ENCODE measurements at places on chromosomes 6 and 20. TPM values are rescaled to one million over a fixed set of nuclear protein-coding genes. Genes with fewer than 3 reads are reported as not detected.

DNA sequence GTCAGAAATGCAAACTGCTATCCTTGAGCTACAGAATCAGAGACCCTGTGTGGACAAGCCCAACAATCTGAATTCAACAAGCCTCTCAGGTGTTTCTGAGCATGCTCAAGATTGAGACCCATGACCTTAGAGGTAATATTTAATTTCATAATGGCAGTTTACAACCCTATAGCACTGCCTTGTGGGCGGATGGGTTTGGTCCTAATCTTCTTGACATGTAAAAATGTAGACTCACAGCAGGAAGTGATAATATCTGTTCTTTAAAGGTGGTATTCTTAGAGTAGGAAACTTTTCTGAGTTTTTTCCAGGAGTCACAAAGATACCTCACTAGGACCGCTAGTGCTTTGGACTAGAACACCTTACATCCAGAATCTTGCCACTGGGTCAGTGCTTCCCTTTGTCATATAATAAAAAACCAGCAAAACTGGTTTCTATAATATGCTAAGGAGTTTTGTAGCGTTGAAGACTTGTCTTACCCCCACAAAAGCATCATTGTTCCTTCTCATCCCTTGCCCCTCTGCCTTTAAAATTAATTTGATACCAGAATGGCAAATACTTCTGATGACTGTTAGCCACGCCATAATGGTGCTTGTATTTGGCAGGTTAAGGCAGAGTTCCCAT is 52.6 kb downstream of the E2F3 start:
- no peaks in the 10 kb centered on the region for H3K36me3 ChIP-seq
- no peak overlapping the region for H3K27ac ChIP-seq
- peaks cover 15% of the 10 kb centered on the region for H3K4me1 ChIP-seq
- no peaks in the 10 kb centered on the region for H3K27me3 ChIP-seq

GRCh38 chr6:2579804-2580570 is 170.7 kb downstream of the MYLK4 start:
- H3K27ac ChIP-seq = peak overlapping the region; percentile 84
- H3K4me1 ChIP-seq = peaks cover 10% of the 10 kb centered on the region
- no peak overlapping the region for H3K4me3 ChIP-seq
- DNase-seq = no peak
- no peaks in the 10 kb centered on the region for H3K36me3 ChIP-seq

GRCh38 chr6:21332660-21333059 is 260.9 kb upstream of the SOX4 start:
- DNase-seq = no peak
- no peaks in the 10 kb centered on the region for H3K27me3 ChIP-seq
- no peaks in the 10 kb centered on the region for H3K4me1 ChIP-seq
- no peaks in the 10 kb centered on the region for H3K36me3 ChIP-seq

DNA sequence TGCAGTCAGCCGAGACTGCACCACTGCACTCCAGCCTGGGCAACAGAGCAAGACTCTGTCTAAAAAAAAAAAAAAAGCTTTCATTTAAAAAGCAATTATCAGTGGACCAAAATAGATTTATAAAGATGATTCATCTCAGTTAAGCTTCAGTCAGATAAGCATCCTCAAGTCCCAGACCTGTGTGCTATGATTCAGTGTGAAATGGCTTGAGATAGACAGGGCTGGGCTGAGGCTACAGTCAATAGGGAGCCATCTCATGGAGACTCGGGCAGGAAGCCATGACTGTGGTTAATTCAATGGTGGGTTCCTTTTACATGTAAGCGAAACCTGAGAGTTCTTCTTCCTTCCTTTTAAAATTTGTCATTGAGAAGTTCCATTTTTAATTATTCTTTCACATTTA is 276.0 kb downstream of the TFAP2A start:
- H3K4me3 ChIP-seq = no peak overlapping the region
- no peaks in the 10 kb centered on the region for H3K36me3 ChIP-seq
- no peaks in the 10 kb centered on the region for H3K4me1 ChIP-seq
- no peaks in the 10 kb centered on the region for H3K27me3 ChIP-seq
- no peak overlapping the region for H3K27ac ChIP-seq
- no peak for DNase-seq

- H3K4me3 ChIP-seq = no peak overlapping the region
- no peaks in the 10 kb centered on the region for H3K36me3 ChIP-seq
- no peaks in the 10 kb centered on the region for H3K4me1 ChIP-seq
- H3K27ac ChIP-seq = no peak overlapping the region
These were observed 597.0 kb downstream of the HTR1B start for GRCh38 chr6:76866091-76866915.

DNA sequence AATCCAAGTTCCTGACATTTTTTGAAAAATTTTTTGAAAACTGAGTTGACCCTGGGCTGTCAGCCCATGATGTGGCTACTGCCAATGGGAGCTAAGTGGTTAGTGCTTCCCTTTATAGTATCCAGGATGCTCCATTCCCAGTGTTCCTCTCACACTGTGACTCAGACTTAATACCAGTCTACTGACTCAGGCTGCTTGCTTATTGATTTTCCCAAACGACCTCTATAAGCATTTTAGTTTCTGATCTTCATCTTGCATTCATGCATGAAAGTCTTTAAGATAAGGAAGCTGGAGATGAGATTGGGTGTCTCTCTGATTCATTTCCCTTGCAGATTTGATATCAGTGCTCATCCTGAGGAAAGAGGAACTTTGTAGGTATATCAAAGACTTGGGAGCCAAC is 560.0 kb downstream of the TBC1D32 start:
- DNase-seq = no peak
- H3K27me3 ChIP-seq = no peaks in the 10 kb centered on the region
- no peaks in the 10 kb centered on the region for H3K4me1 ChIP-seq
- H3K27ac ChIP-seq = no peak overlapping the region

DNA sequence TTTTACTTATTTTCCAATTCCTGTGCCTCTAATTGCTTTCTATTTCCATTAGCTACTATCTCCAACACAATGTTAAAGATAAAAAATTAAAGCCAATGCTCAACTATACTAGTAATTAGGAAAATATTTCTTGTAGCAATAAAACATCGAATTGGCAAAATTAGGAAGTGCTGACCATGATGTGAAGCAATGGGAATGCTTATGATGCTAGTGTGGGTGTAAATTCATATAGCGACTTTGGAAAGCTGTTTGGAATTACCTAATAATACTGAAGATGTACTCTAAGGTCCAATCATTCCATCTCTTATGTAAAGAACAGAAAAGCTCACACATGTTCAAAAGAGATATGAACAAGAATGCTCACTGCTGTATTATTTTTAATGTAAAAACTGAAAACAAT is 78.2 kb downstream of the UBE3D start:
- no peaks in the 10 kb centered on the region for H3K27me3 ChIP-seq
- H3K36me3 ChIP-seq = no peaks in the 10 kb centered on the region
- H3K27ac ChIP-seq = no peak overlapping the region
- H3K4me1 ChIP-seq = no peaks in the 10 kb centered on the region
- no peak for DNase-seq
- H3K4me3 ChIP-seq = no peak overlapping the region

DNA sequence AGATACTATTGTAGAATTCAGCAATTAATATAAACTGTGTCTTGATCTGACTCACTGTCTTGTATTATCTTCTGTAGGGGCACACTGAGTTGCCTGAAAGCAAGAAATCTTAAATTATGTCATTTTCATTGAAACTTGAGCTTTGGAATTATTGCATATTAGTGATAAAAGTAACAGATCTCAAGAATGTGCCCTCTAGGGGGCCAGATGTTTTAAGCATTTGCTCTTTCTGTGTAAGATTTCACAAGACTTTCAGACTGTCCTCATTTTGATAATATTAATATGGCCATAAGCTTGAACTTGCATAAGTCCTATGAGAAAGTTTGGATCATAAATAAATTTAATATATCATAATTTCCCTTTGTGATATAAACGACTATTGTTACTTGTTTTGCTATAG is 55.5 kb upstream of the MYO6 start:
- H3K4me1 ChIP-seq = no peaks in the 10 kb centered on the region
- H3K27me3 ChIP-seq = no peaks in the 10 kb centered on the region
- peaks cover 11% of the 10 kb centered on the region for H3K36me3 ChIP-seq
- no peak overlapping the region for H3K4me3 ChIP-seq
- H3K27ac ChIP-seq = no peak overlapping the region

DNA sequence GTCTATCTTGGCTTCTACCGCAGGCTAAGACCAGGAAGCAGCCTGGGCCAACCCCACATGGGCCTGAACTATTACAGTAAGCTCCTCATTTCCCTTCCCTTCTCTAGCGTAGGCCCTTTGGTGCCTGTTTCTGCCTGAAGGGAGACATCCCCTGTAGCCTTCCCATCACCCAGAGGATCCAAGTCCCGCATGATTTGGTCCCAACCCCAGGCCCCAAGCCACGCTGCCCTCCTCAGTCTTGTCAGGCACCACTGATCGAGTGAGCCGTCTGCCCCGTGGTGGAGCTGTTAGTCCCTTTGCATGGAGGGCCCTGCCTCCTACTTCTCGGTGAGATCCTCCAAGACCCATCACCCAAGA is 46.4 kb downstream of the EBF4 start:
- DNase-seq = no peak
- no peaks in the 10 kb centered on the region for H3K36me3 ChIP-seq
- H3K27ac ChIP-seq = no peak overlapping the region

GRCh38 chr6:57267586-57268293 is 45.6 kb upstream of the RAB23 start:
- no peak overlapping the region for H3K4me3 ChIP-seq
- no peak for DNase-seq
- peaks cover 4% of the 10 kb centered on the region for H3K4me1 ChIP-seq
- no peak overlapping the region for H3K27ac ChIP-seq
- no peaks in the 10 kb centered on the region for H3K36me3 ChIP-seq

DNA sequence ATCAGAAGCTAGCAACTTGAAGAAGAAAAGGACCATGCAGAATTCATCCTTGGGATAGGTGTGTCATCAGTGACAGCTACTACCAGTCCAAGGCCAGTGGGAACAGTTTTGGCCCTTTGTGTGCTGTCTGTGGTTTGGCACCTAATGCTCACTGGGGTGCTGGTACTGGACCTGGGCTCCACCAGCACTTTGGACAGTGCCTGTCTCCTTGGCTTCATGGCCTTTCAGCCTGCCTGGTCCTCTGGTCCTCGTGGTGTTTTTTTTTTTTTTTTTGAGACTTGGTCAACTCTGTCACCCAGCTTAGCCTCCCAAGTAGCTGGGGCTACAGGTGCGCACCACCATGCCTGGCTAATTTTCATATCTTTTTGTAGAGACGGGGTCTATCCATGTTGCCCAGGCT is 56.3 kb downstream of the AKAP7 start:
- H3K36me3 ChIP-seq = peaks cover 10% of the 10 kb centered on the region
- no peak overlapping the region for H3K4me3 ChIP-seq
- no peaks in the 10 kb centered on the region for H3K4me1 ChIP-seq
- no peak overlapping the region for H3K27ac ChIP-seq
- DNase-seq = no peak

DNA sequence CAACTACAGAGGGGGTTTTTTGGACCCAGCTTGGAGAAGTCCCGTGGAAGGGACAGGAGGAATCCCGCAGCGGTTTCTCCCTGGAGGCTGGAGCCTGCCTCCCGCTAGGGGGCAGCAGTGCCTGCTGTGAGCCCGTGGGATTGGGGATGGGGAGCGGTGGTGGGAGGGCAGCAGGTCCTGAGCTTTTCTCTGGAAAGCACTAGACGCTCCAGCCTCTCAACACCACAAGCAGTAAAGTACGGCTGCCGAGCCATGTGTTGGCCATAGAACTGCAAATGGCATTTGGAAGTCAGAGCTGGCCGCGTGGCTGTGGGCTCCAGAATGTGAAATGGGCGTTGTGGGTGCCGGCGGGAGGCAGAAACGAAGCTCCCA is 47.8 kb downstream of the GMPR start:
- no peak overlapping the region for H3K4me3 ChIP-seq
- peaks cover 6% of the 10 kb centered on the region for H3K36me3 ChIP-seq
- H3K27me3 ChIP-seq = no peaks in the 10 kb centered on the region
- DNase-seq = peak; percentile 12

- no peaks in the 10 kb centered on the region for H3K36me3 ChIP-seq
- H3K27ac ChIP-seq = no peak overlapping the region
- peak; percentile 6 for DNase-seq
- peaks cover 51% of the 10 kb centered on the region for H3K27me3 ChIP-seq
- H3K4me3 ChIP-seq = no peak overlapping the region
- no peaks in the 10 kb centered on the region for H3K4me1 ChIP-seq
These were observed 46.0 kb upstream of the BHLHE23 start for GRCh38 chr20:63052571-63053431.

- no peak overlapping the region for H3K27ac ChIP-seq
- no peaks in the 10 kb centered on the region for H3K36me3 ChIP-seq
- no peaks in the 10 kb centered on the region for H3K27me3 ChIP-seq
- peak; percentile 39 for DNase-seq
These were observed 24.2 kb upstream of the TMX4 start for GRCh38 chr20:8043687-8044282.

DNA sequence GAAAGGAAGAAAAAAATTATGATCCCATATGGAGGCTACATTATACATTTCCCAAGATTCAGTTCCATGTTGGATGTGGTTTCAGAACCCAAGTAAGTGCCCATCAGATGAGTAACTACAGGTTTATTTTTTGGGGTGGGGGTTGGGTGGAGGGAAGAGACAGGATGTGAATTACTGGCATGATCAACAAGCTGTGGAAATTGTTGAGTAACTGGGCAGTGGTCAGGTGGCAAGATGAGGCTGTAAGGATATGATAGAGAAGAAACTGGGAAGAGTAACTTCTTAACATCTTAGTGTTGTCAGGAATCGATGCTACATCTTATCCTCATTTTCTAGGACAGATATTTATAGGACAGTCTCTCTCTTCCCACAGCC is 153.5 kb downstream of the CFAP61 start:
- no peak overlapping the region for H3K4me3 ChIP-seq
- no peaks in the 10 kb centered on the region for H3K4me1 ChIP-seq
- no peaks in the 10 kb centered on the region for H3K27me3 ChIP-seq
- DNase-seq = no peak

- H3K27me3 ChIP-seq = peaks cover 12% of the 10 kb centered on the region
- no peak for DNase-seq
- H3K36me3 ChIP-seq = no peaks in the 10 kb centered on the region
- no peaks in the 10 kb centered on the region for H3K4me1 ChIP-seq
- no peak overlapping the region for H3K4me3 ChIP-seq
These were observed 29.6 kb downstream of the SPINT4 start for GRCh38 chr20:45751721-45752120.

- no peaks in the 10 kb centered on the region for H3K27me3 ChIP-seq
- peak; percentile 61 for DNase-seq
- H3K4me3 ChIP-seq = peak overlapping the region; percentile 57
- no peaks in the 10 kb centered on the region for H3K36me3 ChIP-seq
- peak overlapping the region; percentile 81 for H3K27ac ChIP-seq
These were observed 410 bp downstream of the SYNE1 start for GRCh38 chr6:152636609-152637295.

- H3K4me3 ChIP-seq = no peak overlapping the region
- no peak for DNase-seq
- no peak overlapping the region for H3K27ac ChIP-seq
These were observed 4.1 kb downstream of the CFB start for GRCh38 chr6:31949926-31950548.

- H3K27me3 ChIP-seq = no peaks in the 10 kb centered on the region
- no peaks in the 10 kb centered on the region for H3K4me1 ChIP-seq
- DNase-seq = no peak
- no peak overlapping the region for H3K4me3 ChIP-seq
- H3K27ac ChIP-seq = no peak overlapping the region
These were observed 206.0 kb downstream of the CDC5L start for GRCh38 chr6:44593539-44593944.

Gene ID4
- total RNA-seq = 3.3 TPM

Gene TP53INP2
- 155 TPM for total RNA-seq

Gene SLC2A10
- 4.6 TPM for total RNA-seq

Gene CLPSL2
- total RNA-seq = not detected

Gene CNPY3
- total RNA-seq = 16.1 TPM

Gene ZC2HC1B
- not detected for total RNA-seq

Gene DLK2
- total RNA-seq = 1.2 TPM

Gene MOG
- 4.0 TPM for total RNA-seq

Gene IFT52
- 7.1 TPM for total RNA-seq
